Activated T-cell treated with anti-CD3 and anti-CD28 coated beads, Interleukin-2, amount 50 U/mL, for 72 hours (primary cell): ENCODE measurements at places on chromosomes 5 and 9.

DNA sequence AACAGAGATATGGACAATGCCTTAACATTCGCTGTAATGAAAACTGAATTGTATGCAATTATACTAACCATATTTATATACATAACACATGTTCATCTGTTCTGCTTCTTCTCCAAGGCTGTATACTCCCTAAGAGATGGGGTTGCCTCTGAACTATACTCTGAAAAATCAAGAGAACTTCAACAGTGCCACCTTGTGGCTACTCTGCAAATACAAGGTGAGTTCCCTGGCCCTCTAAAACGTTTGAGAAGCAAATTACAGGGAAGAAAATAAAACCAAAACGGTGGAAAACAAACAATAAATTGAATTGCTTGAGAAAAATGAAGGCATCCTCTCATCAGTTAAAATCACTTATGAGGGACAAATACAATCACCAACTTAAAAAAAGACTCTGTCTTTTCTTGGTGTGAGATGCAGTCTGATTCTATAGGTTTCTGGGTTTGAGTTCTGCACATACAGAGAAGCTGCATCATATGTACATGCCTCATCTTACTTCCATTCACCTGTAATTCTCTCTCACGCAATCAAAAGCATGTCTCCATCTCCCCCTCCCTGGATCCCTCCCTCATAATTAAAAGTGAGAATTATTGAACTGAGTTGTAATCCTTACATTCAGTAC is 98.6 kb downstream of the FBXW11 start:
- DNase-seq = peak; percentile 53

GRCh38 chr5:58406394-58406793 is 53.5 kb downstream of the PLK2 start:
- DNase-seq = no peak

DNA sequence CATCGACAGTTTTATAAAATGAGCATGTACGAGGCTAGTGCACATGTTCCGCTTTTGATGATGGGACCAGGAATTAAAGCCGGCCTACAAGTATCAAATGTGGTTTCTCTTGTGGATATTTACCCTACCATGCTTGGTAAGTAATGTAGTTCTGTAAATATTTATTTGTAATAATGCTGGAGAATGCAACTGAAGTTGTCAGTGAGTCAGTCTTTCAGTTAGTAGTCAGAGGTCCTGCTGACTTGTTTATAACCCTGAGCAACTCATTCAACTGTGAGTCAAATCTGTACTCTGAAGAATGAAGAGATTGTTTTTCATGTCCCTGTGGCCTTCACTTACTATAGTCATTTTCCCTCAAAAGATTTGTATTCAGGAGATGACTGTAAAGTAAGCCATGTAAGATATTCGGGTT is 28.4 kb upstream of the GPR150 start:
- DNase-seq = peak; percentile 5

DNA sequence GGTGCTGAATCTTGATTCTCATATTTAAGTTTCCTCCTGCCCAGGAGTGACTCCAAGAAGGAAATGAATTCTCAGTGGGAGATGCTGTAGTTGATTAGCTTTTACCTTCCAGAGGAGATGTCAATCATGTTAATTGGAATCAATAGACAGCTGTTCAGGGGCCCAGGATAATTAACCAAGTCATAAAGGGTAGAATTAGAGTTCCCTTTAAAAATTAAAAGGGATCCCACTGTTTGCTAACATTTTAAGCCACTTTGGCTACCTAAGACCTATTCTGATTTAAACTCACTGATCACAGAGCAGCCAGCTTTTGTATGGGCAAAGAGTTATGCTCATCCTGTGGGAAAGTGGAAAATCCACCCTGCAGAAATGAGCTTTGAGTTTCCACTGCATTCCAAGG is 249.6 kb downstream of the SLIT3 start:
- DNase-seq = no peak

DNA sequence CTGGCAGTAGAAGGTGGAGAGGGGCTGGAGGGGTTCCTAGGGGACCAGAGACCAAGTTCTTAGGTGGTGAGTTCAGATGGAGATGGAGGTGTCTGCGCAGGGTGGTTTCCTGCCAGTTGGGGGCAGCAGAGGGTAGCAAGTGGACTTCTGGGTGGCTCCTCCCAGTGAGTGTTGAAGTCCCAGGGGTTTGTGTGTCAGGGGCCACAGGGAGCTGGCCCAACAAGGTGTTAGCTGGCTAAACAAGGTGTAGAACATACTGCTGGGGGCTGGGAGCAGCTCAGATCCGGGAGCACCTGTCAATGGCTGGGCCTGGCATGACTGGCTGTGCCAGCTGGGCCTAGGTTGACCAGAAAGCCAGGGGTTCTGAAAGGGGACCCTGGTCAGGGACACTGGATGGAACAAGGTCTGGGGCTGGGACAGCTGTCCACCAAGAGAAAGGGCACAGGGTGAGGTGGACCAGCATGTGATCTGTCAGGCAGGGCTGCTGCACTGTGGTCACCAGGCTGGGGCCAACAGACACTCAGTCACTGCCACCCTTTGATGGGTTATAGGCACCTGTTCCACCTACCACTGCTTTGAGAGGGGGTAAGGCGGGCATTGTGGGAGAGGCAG is 35.6 kb downstream of the DAB2IP start:
- peak; percentile 80 for DNase-seq

- DNase-seq = no peak
These were observed 12.1 kb downstream of the PTGES2 start for GRCh38 chr9:128115187-128116103.

GRCh38 chr9:88889386-88889785 is 101.9 kb upstream of the S1PR3 start:
- no peak for DNase-seq

DNA sequence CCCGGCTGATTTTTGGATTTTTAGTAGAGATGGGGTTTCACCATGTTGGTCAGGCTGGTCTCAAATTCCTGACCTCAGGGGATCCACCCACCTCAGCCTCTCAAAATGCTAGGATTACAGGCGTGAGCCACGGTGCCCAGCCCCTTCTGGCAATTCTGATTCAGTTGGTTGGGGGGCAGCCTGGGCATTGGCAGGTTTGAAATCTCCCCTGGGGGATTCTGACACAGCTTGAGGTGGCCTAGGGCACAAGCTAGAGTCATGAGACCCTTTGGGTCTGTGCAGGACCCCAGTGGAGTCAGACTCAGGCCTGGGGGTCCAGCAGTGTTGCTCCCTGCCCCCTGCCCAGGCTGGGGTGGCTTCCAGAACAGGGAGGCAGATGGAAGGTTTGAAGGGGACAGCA is 239.8 kb downstream of the PBX3 start:
- DNase-seq = no peak

DNA sequence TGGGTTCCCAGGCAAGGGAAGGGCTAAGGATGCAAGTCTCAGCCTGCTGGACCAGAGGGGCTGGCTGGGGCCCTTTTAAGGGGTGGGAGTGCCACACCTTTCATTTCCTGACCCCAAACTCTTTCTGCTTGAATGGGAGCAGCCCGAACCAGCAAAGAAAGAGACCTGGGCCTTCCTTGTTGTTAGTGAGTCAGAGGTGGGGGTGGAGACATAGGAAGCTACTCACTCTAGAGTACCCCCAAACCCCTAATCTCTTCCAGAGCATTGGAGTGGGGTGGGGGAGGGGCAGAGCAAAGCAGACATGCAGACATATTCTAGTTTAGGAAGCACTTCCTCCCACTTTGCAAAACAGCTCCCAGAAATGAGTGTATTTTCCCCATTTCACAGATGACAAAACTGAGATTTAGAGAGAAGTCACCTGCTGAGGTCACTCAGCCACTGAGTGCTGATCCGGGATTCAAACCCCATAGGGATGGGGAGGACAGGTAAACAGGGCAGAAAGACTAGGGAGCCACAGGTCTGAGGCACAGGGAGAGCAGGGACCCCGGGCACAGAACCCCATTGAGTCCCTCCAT is 6.0 kb upstream of the AQP3 start:
- no peak for DNase-seq

DNA sequence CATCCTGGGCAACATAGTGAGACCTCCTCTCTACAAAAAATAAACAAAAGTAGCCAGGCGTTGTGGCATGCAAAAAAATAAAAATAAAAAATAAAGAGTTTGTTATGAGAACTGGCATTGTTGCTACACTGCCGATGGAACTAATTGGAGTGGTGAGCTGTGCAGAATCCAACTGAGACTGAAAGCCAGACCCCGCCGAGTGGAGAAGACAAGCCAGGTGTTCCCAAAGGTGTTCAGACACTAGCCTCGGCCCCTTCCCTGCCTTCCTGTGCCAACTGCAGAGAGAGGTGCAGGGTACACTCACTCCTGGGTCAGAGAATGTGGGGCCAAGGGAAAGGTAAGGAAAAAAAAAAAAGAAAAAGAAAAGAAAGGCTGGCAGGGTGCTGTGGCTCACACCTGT is 37.7 kb upstream of the WDR38 start:
- no peak for DNase-seq

- DNase-seq = no peak
These were observed 14.2 kb downstream of the ANGPTL2 start for GRCh38 chr9:127107929-127108876.

GRCh38 chr5:15835514-15835913 is 335.5 kb downstream of the FBXL7 start:
- DNase-seq = no peak

GRCh38 chr9:98479967-98480847 is 224.8 kb upstream of the TBC1D2 start:
- no peak for DNase-seq

DNA sequence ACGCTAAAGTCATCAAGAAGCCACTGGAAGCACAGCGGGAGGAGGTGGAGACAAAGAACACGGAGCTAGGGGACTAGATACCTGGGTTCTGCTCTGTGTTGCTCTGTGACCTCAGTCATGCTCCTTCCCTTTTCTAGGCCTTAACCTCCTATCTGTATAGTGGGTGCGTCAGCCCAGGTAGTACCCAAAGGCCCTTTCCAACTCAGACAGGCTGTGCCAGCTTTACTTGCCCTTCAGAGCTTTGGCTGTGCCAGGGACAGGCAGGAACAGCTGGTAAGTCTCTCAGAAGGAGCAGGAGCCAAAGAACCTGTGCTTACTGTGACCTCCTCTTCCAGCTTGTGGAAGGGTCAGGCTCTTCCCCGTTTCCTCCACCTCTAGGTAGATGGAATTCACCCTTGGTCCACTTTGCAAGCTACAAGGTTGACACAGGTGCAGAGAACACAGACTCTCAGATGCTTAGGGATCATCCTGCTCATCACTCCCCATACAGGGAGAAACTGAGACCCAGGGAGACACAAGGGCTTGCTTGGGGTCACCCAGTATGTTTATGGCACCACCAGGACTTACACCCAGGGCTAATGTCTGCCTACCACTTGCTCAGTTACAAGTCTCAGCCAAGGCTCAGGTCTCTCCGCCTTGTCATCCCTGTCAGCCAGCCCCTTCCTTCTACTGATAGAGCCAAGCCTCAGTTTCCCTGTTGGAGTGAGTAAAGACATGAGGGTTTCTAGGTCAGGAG is 1.7 kb downstream of the CCDC69 start:
- no peak for DNase-seq

GRCh38 chr5:179124853-179125788 is 64.9 kb downstream of the ZNF354C start:
- DNase-seq = no peak

DNA sequence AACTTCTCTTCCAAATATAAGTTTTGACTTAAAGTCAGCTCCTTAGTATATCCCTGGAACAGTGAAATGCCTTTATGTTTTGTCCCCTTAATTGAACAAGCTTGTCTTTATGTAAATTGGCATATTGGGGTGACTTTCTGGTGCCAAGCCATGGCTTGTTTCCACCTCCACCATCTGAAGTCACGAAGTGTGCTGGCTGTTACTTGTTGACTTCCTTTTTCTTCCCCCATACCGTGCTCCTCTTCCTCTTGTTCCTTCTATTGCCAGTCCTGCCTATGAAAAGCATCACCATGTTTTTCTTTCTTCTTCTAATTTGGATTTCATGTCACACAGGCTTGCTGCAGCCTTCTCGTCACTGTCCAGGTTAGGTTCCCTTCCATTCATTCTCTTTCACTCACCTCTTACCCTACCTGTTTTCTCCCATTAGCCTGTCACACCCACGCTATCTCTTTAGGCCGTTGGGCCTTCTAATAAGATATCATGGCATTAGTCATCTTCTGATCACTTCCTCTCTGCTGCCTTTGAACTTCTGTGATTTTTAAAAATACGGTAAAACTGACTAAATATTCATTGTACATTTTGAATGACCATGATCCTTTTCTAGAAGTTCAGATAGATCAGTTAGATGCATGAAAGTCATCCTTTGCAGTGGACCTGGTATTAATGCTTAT is 48.1 kb downstream of the IQGAP2 start:
- DNase-seq = no peak

DNA sequence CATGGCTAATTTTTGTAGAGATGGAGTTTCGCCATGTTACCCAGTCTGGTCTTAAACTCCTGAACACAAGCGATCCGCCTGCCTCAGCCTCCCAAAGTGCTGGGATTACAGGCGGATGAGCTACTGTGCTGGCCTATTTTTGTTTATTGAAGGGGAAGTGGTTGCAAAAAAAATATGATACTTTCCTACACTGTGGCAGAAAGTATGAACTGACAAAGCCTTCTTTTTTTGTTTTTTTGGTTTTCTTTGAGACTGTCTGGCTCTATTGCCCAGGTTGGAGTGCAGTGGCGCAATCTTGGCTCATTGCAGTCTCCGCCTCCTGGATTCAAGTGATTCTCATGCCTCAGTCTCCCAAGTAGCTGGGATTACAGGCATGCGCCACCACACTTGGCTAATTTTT is 50.9 kb downstream of the OSTF1 start:
- DNase-seq = no peak

- no peak for DNase-seq
These were observed 166.8 kb downstream of the NNT start for GRCh38 chr5:43769571-43770355.

GRCh38 chr9:116144038-116144437 is 9.6 kb upstream of the PAPPA start:
- no peak for DNase-seq

- DNase-seq = no peak
These were observed 236.0 kb downstream of the CD180 start for GRCh38 chr5:66960369-66961137.

DNA sequence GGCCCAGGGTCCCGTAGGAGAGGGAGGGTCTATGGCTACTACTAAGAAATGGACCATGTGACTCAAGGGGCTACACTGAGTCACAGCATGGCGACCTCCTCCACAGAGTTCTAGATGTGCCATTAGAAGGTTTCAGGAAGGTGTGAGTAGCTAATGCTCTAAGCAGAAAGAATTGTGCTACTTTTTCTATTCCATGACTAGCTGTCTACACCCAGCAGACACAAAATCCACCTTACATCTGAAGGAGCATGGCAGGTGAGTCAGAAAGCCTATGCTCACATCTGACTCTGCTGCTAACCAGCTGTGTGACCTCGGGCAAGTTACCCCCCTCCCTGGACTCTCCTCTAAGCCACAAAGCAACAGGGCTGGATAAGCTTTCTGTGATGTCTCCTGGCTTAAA is 14.4 kb upstream of the MEIKIN start:
- DNase-seq = no peak

DNA sequence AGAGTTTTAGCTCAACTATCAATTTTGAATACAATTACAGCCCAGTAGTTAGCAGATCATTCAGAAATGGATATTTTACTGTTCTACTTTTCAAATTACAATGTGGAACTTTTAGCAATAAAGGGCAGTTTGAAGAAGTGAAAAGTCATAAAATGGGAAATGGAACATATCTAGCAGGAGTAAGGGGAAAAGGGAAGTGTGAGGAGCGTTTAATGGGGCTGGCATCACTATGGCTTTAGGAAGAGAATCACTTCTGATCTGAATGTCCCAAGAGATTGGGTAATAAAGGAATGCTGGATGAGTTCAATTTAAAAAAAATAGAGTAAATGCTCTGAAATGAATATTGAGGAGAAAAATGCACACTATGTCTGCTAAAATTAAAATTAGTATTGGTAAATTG is 77.4 kb downstream of the ATPSCKMT start:
- no peak for DNase-seq

- no peak for DNase-seq
These were observed 60.8 kb upstream of the PTGER4 start for GRCh38 chr5:40618926-40619325.

GRCh38 chr5:14531668-14532067 is 49.9 kb upstream of the OTULINL start:
- no peak for DNase-seq
